ENCODE measurements at places on chromosomes 6 and 20. TPM values are rescaled to one million over a fixed set of nuclear protein-coding genes. Genes with fewer than 3 reads are reported as not detected.

- no peaks in the 10 kb centered on the region for H3K27me3 ChIP-seq
- H3K4me3 ChIP-seq: no peak overlapping the region
- H3K27ac ChIP-seq: no peak overlapping the region
- H3K36me3 ChIP-seq: no peaks in the 10 kb centered on the region
- no peak for ATAC-seq
- H3K4me1 ChIP-seq: peaks cover 9% of the 10 kb centered on the region
Observed at GRCh38 chr6:74588094-74588832, 617.6 kb downstream of the COL12A1 start.

GRCh38 chr20:51061418-51062045 lies 38.6 kb upstream of the KCNG1 start:
- no peak for ATAC-seq
- no peaks in the 10 kb centered on the region for H3K36me3 ChIP-seq
- no peaks in the 10 kb centered on the region for H3K4me1 ChIP-seq
- peaks cover 37% of the 10 kb centered on the region for H3K27me3 ChIP-seq

- no peaks in the 10 kb centered on the region for H3K4me1 ChIP-seq
- peak; percentile 77 for ATAC-seq
- H3K27ac ChIP-seq: no peak overlapping the region
- no peak overlapping the region for H3K4me3 ChIP-seq
- no peaks in the 10 kb centered on the region for H3K27me3 ChIP-seq
- H3K36me3 ChIP-seq: no peaks in the 10 kb centered on the region
Observed at GRCh38 chr6:107511511-107511993, 21.6 kb downstream of the SOBP start.

DNA sequence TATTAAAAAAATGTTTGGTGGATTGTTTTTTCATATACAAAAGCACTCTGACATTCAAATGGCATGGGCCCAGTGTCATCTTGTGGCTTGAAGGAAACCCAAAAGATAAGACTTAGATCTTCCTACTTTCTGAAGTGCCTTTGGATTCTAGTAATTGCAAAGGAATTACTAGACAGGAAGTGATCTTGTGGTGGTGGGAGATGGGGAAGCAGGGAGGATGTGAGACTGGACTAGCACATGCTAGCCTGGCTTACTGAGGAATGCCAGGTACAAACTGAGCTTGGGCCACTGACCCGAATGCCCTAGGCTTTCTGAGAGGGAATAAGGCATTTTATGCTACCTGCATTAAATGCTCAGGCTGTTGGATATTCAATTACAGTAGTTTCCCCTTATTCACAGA lies 59.0 kb downstream of the AFG1L start:
- no peak overlapping the region for H3K27ac ChIP-seq
- no peaks in the 10 kb centered on the region for H3K27me3 ChIP-seq
- peaks cover 19% of the 10 kb centered on the region for H3K36me3 ChIP-seq

DNA sequence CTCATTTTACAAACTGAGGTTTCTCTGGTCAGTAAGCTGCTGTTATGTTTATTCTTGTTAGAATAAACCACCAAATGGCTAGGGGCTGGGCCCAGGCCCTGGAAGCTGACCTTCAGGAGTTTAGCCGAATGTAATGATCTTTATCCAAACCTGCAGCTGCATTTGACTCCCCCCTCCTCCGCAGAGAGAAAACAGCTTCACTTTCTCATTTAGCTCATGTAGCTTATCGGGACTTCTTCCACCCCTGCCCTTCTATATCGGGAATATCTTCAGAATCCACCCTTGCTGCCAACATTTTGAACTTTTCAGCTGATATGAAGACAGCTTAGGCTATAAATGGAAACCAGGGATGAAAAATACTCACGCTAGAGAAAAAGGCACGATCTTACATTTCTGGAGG lies 102.6 kb downstream of the ZMYND8 start:
- H3K27me3 ChIP-seq: no peaks in the 10 kb centered on the region
- H3K36me3 ChIP-seq: no peaks in the 10 kb centered on the region
- ATAC-seq: no peak
- no peak overlapping the region for H3K4me3 ChIP-seq

- no peaks in the 10 kb centered on the region for H3K36me3 ChIP-seq
- H3K27me3 ChIP-seq: peaks cover 48% of the 10 kb centered on the region
- H3K4me3 ChIP-seq: no peak within 1 kb of the TSS
- no peak for ATAC-seq
Observed at GRCh38 chr20:62427172-62428001, at the start of gene RBBP8NL. RBBP8NL (minus strand) TSS chr20:62427539; CDS start chr20:62419647, 7,892 bp downstream.

- no peak for ATAC-seq
- H3K27ac ChIP-seq: no peak overlapping the region
Observed at GRCh38 chr6:157592541-157592940, 211.6 kb downstream of the ZDHHC14 start.

DNA sequence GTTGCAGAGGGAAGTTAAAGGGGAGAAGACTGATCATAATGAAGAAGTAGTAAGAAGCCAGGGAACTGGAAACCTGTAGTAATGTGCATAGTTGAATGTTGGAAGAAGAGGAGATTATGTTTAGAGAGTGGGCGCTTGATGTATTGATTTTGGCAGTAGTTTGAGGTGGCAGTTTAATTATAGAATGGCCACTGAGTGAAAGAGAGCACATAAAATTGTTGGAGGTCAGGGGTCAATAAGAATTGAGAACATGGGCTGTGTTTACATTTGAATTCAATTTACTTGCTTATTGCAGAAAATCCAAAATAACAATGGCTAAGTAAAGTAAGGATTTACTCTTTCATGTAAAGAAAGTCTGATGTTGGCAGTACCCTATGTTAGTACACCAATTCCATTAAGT lies 15.7 kb downstream of the VTA1 start:
- no peak overlapping the region for H3K4me3 ChIP-seq
- H3K36me3 ChIP-seq: no peaks in the 10 kb centered on the region
- no peaks in the 10 kb centered on the region for H3K4me1 ChIP-seq

GRCh38 chr20:56348305-56348693 lies 10.5 kb upstream of the FAM210B start:
- H3K4me3 ChIP-seq: no peak overlapping the region
- no peaks in the 10 kb centered on the region for H3K36me3 ChIP-seq
- H3K4me1 ChIP-seq: peaks cover 5% of the 10 kb centered on the region
- ATAC-seq: no peak
- peaks cover 44% of the 10 kb centered on the region for H3K27me3 ChIP-seq
- no peak overlapping the region for H3K27ac ChIP-seq

- H3K27ac ChIP-seq: no peak overlapping the region
- H3K4me3 ChIP-seq: no peak overlapping the region
- H3K27me3 ChIP-seq: peaks cover 11% of the 10 kb centered on the region
- H3K4me1 ChIP-seq: no peaks in the 10 kb centered on the region
- no peaks in the 10 kb centered on the region for H3K36me3 ChIP-seq
Observed at GRCh38 chr6:170208182-170208601, 82.7 kb downstream of the DLL1 start.

DNA sequence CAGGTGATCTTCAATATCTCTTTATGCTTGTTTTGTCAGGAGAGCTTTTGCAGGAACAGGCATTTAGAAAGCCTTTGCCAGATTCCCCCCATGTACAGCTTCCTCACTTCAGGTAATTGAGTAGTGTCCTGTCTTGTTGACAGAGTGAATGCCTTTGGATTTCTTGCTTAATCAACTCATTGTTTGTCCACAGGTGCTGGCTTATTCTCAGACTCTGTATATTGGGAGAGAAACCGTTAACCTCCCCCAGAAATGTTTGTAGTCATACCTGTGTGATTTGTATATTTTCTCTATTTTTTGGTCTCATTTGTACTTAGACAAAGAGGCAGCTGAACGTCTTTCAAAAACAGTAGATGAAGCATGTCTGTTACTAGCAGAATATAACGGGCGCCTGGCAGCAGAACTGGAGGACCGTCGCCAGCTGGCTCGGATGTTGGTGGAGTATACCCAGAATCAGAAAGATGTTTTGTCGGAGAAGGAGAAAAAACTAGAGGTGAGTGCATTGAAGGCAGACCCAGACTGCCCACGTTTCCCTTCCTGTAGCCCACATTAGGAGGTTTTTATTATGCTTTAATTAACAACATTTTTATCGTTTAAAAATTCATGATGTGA lies 32.3 kb downstream of the RPRD1B start:
- peaks cover 41% of the 10 kb centered on the region for H3K4me1 ChIP-seq
- ATAC-seq: no peak
- H3K27me3 ChIP-seq: no peaks in the 10 kb centered on the region
- H3K27ac ChIP-seq: peak overlapping the region; percentile 53
- H3K4me3 ChIP-seq: no peak overlapping the region
- H3K36me3 ChIP-seq: no peaks in the 10 kb centered on the region

KHDC1L gene
- total RNA-seq: not detected

DNA sequence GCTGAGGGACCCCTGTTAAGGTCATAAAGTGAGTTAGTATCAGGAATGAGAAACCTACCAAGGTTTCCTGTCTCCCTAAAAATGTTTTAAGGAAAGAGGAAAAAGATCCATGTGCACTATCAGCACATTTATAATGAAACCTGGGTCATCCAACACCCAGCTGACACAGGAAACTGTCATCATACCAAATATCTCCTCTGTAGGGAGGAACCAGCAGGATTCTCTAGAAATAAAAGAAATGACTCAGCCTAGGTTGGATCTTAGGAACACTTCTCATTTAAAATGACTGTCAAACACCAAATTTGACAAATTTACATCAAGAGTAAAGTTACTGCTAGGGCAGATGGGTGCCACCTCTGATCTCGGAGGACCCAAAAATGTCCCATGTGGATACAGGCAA lies 21.7 kb downstream of the GFOD1 start:
- no peaks in the 10 kb centered on the region for H3K4me1 ChIP-seq
- no peak overlapping the region for H3K27ac ChIP-seq
- no peaks in the 10 kb centered on the region for H3K27me3 ChIP-seq
- no peaks in the 10 kb centered on the region for H3K36me3 ChIP-seq
- ATAC-seq: no peak
- H3K4me3 ChIP-seq: no peak overlapping the region

PDYN gene
- not detected for total RNA-seq

- no peak for ATAC-seq
- H3K27me3 ChIP-seq: peaks cover 4% of the 10 kb centered on the region
- H3K27ac ChIP-seq: no peak overlapping the region
- no peaks in the 10 kb centered on the region for H3K4me1 ChIP-seq
- no peaks in the 10 kb centered on the region for H3K36me3 ChIP-seq
Observed at GRCh38 chr6:118752803-118753202, 101.4 kb upstream of the CEP85L start.

PRPH2 gene
- 2.1 TPM for total RNA-seq

ARHGAP40 gene
- not detected for total RNA-seq

DNA sequence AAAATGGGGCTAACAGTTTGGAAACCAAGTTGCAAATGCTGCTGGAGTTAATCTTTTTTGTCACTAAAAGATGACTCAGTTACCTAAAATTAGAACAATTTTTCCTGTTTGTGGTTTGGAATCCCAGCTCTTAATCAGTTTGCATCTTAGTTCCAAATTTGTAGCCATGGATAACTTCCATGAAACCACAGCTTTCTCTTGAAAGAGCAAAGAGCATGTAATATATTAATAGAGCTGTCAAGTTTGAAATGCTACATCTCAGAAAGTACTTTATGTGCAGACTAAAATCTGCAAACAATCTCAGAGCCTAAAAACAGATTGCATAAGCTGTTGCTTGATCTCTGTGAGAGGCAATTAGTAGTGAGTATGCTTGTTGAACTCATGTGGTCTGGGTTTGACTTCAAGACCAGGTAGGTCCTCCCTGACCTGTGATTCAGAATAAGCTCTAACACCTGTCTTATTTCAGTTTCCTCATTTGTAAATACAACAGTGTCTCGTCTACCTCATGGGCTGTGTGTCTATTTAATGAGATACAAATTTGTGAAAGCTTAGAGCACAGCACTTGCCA lies 23.5 kb downstream of the DHX35 start:
- H3K36me3 ChIP-seq: no peaks in the 10 kb centered on the region
- no peak overlapping the region for H3K4me3 ChIP-seq
- H3K27me3 ChIP-seq: no peaks in the 10 kb centered on the region
- peak overlapping the region; percentile 88 for H3K27ac ChIP-seq

DNA sequence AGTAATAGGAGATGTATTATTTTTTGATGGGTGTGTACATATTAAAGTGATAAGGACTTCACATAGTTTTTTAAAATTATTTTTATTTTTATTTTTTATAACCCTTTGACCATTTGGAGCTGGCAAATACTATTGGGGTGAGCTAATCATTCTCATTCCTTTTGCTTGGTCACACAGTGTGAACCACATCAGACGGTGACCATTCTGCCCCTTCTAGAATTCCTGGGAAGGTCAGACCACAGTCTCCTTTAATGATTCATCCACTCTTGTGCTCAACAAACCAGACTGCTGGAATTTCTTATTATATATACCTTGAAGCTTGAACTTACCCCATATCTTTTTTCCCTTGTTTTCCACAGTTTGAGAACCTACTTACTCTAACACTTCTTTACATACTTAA lies 23.9 kb upstream of the PRL start:
- no peaks in the 10 kb centered on the region for H3K36me3 ChIP-seq
- H3K4me3 ChIP-seq: no peak overlapping the region
- ATAC-seq: no peak
- no peaks in the 10 kb centered on the region for H3K27me3 ChIP-seq
- peaks cover 7% of the 10 kb centered on the region for H3K4me1 ChIP-seq

- no peak overlapping the region for H3K4me3 ChIP-seq
- peak overlapping the region; percentile 20 for H3K27ac ChIP-seq
- H3K27me3 ChIP-seq: no peaks in the 10 kb centered on the region
- peaks cover 32% of the 10 kb centered on the region for H3K4me1 ChIP-seq
- peaks cover 8% of the 10 kb centered on the region for H3K36me3 ChIP-seq
- peak; percentile 74 for ATAC-seq
Observed at GRCh38 chr6:158408552-158409130, 96.4 kb downstream of the TULP4 start.

TMEM244 gene
- total RNA-seq: not detected

- no peak overlapping the region for H3K4me3 ChIP-seq
- no peak overlapping the region for H3K27ac ChIP-seq
- H3K4me1 ChIP-seq: no peaks in the 10 kb centered on the region
- peaks cover 5% of the 10 kb centered on the region for H3K36me3 ChIP-seq
- ATAC-seq: no peak
Observed at GRCh38 chr6:5295623-5296022, 34.3 kb downstream of the FARS2 start.

BEND6 gene
- not detected for total RNA-seq

- no peaks in the 10 kb centered on the region for H3K4me1 ChIP-seq
- H3K36me3 ChIP-seq: no peaks in the 10 kb centered on the region
- no peak overlapping the region for H3K4me3 ChIP-seq
- no peak overlapping the region for H3K27ac ChIP-seq
- no peak for ATAC-seq
- no peaks in the 10 kb centered on the region for H3K27me3 ChIP-seq
Observed at GRCh38 chr20:15931897-15932296, 641.4 kb downstream of the KIF16B start.

DYNLT2 gene
- 3.1 TPM for total RNA-seq

MUC21 gene
- total RNA-seq: 9.9 TPM
